ENCODE measurements at places on chromosomes 2 and 18. TPM values are rescaled to one million over a fixed set of nuclear protein-coding genes. Genes with fewer than 3 reads are reported as not detected.

The ETAA1 gene
- 6.7 TPM for total RNA-seq

- peak; percentile 3 for DNase-seq
These were observed 158.6 kb downstream of the DYSF start for GRCh38 chr2:71611781-71612527.

- no peak for DNase-seq
These were observed 61.1 kb downstream of the MDH1 start for GRCh38 chr2:63649829-63650228.

- no peak for DNase-seq
These were observed 29.6 kb downstream of the PLB1 start for GRCh38 chr2:28525481-28525880.

The COLEC12 gene
- total RNA-seq = not detected

The L3MBTL4 gene
- 0.80 TPM for total RNA-seq

The MARCO gene
- total RNA-seq = not detected

The RAB6D gene
- not detected for total RNA-seq

DNA sequence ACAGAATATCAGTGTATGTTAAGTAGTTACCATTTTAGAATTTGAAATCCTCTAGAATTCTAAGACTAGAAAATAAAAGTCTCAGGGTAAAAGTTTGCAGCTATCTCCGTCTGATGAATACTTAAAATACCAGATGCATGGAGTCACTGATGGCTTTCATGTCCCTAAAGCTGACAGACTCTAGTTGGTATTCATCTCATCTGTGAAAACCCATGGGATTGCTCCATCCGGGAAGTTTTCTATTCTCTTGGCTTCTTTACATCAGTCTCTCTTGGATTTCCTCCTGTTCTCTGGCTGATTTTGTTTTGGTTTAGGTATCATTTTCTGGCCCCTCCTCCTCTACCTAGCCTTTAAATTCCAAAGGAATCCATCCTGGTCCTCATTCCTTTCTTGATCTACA is 465.6 kb upstream of the POU3F3 start:
- no peak for DNase-seq

Data from T-helper 17 cell (primary cell).